ENCODE measurements at places on chromosomes 2 and 18.

DNA sequence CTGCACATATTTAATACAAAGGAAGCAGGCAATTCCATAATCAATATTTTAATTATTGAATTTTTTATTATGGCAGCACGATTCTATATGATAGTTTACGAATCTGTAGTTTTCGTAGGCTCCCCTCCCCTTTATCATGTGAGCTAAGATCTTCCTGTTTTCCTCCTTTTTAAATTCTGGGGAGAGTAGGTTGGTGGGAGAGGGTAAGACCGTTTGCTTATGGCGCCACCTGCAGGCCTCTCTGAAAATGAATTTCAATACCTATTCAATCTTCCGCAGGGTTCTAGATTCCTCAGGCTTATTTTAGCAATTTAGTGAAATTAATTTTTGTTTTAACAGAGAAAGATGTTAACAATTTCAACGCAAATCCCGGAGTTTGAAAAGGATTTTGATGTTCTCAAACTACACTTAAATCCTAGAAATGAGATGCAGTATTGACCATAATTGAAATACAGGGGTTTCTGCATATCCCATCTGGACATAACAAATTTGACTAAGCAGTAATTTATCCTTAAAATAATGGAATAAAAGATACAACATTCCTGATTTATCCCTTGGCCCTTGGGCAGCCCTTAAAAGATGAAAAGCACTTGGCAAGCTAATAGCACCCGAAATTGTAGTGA is 12.8 kb upstream of the GBX2 start:
- peak; percentile 37 for DNase-seq

GRCh38 chr2:98114643-98115330 is 27.8 kb downstream of the VWA3B start:
- no peak for DNase-seq

- DNase-seq = no peak
These were observed 127.4 kb downstream of the NDUFA10 start for GRCh38 chr2:239897596-239898235.

- DNase-seq = no peak
These were observed 109.8 kb upstream of the SIX2 start for GRCh38 chr2:45119038-45119437.

DNA sequence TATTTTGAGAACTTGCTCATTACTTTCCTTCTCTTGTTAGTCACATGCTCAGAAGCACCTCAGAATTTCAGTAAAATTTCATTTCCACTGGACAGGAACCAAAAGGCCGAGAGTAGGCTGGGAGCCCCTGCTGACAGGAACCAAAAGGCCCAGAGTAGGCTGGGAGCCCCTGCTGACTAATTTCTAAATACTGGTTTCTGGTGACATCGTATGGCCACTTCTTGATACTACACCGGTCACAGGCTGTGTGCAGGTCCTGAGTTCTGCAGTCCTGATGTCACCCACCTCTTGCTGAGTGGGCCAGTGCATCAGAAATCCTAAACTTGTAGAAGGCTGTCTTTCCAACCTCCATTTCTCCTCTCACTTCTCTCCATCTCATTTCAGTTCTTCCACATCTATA is 17.7 kb upstream of the EN1 start:
- peak; percentile 16 for DNase-seq

DNA sequence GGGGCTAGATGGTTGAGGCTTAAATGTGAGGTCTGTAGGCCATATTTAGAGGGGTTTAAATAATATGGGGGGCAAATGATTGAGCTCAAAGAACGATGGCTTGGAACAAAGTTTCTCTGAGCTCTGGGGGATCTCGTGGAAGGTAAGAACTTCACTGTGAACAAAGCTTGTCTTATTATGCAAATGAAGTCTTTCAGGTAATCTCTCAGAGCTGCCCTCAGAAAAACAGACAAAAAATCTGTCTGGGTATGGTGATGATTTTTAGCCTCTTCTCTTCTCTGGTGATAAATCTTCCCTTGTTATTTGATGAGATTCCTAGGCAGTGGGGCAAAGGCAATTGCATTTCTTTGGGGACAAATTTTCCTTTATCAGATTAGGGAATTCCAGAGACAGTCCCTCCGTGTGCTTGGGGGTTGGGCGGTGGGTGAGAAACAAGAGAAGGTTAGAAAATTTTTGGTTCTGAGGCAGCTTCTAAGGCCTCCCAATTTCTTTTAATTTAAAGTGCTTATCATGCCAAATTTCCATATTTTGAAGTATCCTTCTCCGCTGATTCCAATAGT is 760.4 kb downstream of the TSN start:
- no peak for DNase-seq

- no peak for DNase-seq
These were observed 149.5 kb downstream of the INO80D start for GRCh38 chr2:205936446-205936845.

DNA sequence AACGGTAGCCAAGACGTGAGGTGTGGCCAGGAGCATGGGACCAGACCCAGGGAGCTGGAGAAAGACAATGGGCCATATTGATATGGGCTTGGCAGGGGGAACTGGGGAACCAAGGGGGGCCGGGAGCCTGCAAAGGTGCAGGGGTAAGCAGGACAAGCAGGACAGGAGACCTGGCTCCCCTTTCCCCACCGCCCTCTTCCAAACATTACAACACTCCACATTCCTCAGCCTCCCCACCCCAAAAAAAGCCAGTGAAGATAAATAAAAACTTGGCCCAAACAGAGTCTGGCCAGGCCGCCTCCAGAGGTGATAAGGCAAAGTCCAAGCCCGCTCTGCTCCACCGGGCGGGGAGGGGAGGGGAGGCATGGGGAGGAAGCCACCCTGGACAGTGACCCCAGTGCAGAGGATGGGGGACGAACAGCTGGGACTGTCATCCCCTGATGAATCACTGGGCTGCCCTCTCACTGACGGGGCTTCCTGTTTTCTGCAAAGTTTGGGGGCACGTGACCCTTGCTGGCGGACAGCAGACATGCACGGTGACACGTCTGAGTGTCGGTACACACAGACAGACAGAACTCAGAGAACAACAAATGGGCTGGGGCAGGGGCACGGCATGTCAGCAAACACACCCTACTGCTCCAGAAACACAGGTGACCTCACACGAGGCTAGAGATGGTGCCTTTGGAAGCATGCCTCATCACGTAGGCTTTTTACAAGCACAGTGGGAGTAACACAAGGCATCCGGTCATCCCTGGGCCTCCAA is 100.2 kb downstream of the TNS1 start:
- no peak for DNase-seq

DNA sequence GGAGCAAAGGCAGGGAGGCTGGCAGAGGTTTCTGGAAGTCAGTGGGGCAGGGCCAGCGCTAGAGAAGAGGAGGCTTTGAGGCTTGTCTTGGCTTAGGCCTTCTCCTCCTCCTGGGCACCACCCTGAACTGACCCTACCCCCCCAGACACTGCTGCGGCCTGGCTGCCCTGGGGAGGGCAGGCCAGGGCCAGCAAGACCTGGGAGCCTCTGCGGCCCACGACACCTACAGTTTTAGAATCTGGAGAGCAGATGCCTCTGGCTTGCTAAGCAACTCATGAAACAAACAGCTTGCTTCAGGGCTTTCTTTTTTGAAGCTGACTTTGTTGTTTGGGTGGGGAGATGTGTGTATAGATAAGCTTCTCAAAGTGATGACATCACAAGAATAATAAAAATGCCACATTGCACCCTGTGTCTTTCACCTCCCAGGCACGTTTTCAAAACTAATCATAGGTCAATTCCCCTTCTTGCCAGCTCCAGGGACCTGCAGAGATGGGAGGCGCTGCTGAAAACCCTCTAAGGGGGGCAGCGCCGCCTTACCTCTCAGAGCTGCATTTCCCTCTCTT is 46.2 kb upstream of the SMAD7 start:
- no peak for DNase-seq

DNA sequence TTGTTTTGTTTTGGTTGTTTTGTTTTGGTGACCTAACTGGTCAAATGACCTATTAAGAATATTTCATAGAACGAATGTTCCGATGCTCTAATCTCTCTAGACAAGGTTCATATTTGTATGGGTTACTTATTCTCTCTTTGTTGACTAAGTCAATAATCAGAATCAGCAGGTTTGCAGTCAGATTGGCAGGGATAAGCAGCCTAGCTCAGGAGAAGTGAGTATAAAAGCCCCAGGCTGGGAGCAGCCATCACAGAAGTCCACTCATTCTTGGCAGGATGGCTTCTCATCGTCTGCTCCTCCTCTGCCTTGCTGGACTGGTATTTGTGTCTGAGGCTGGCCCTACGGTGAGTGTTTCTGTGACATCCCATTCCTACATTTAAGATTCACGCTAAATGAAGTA is at the start of gene TTR:
Gene TTR, plus strand, starts transcription at position 250 of the 400 bp plus-strand sequence. Its CDS starts 26 bp downstream, at position 276.
- DNase-seq = no peak

DNA sequence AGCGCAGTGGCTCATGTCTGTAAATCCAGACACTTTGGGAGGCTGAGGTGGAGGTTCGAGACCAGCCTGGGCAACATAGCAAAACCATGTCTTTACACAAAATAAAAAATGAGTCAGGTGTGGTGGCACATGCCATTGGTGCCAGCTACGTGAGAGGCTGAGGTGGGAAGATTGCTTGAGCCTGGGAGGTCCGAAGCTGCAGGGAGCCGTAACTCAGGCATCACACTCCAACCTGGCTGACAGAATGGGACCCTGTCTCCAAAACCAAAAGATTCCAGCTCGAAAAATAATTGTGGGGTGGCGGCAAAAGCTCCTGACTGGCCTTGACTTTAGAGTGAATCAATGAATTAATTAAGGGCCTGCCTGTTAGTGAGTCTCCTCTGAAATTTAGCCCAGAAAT is 1.2 kb upstream of the ALPP start:
- no peak for DNase-seq

- no peak for DNase-seq
These were observed 32.0 kb downstream of the CENPO start for GRCh38 chr2:24824966-24825882.

- DNase-seq = no peak
These were observed 689 bp upstream of the YWHAQ start for GRCh38 chr2:9631553-9631819.

DNA sequence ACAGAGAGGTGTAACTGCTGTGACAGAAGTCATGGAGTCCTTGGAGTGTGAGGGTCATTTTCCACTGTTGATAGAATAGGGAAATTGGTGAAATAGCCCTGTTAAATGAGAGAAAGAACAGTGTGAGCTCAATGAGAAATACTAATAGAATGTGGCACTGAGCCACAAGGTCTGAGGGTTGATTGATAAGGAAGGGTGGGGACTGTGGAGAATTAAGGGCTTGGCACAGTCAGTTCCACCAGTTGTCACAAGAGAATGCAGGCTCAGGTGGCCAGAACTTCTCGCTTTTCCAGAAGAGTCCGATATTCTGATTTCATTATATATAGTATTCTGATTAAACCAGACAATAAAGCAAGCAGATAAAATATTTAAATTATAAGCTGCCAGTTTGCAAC is 9.1 kb upstream of the IL1RN start:
- DNase-seq = no peak

GRCh38 chr2:166147883-166148282 is 20.1 kb upstream of the SCN1A start:
- no peak for DNase-seq

- peak; percentile 37 for DNase-seq
These were observed at the start of gene ST8SIA3 for GRCh38 chr18:57352271-57352701. Gene ST8SIA3, plus strand, starts transcription at chr18:57352557. Its CDS starts 290 bp downstream, at chr18:57352847.

- DNase-seq = no peak
These were observed 2.9 kb downstream of the RND3 start for GRCh38 chr2:150484461-150485021.

DNA sequence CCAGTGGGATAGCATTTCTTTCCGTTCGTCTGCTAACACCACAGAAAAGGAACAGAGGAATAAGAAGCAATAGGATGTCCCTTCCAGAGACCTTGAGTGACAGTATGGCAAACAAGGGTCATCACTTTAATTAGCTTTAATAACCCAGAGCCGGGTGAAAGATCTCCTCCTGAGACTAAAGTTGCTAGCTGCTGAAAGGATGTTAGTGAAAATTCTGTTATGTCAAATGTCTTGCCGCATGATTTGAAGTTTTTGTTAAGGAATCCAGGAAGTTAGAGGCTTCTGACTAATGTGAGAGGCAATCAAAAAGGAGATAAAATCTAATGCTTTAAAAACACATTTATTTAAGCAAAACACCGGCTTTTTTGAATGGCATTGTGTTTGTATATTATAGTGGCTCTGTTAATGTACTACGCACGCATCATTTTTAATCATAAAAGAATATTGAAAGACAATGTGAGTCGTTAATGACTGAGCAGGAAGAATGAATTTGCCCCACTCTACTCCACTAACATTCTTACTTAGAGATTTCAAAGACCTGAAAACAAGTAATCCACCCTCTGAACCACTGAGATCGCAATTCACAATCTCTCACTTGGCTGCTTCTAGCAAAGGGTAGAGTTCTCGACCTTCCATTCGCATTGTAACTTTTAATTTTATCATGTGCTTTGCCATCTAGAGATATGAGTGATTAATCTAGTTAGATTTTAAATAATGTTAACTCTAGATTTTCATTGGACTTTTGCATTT is 536.6 kb downstream of the LRRTM4 start:
- no peak for DNase-seq

- DNase-seq = no peak
These were observed 127.8 kb downstream of the COPS8 start for GRCh38 chr2:237213315-237214022.

DNA sequence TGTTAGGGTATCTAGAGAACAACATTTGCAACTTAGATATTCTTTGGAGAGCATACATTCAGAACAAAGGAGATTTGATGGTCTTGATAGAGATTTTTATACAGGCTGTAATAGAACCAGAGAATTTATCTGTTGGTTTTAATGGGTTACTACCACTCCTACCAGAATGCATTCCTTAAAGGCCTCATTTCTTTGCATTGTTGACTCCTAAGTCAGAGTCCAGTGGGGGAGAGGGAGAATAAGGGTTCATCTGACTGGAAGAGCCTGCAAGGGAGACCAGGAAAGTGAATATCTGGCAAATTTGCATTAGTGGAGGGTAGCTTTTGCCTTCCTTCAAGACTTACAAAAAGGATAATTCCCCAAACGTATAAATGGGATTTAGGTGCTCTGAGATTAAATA is 29.7 kb downstream of the AGPS start:
- DNase-seq = no peak

- no peak for DNase-seq
These were observed 1.3 kb downstream of the SALL3 start for GRCh38 chr18:78980777-78981380.

GRCh38 chr2:16115881-16116830 is 175.8 kb downstream of the MYCN start:
- DNase-seq = no peak

DNA sequence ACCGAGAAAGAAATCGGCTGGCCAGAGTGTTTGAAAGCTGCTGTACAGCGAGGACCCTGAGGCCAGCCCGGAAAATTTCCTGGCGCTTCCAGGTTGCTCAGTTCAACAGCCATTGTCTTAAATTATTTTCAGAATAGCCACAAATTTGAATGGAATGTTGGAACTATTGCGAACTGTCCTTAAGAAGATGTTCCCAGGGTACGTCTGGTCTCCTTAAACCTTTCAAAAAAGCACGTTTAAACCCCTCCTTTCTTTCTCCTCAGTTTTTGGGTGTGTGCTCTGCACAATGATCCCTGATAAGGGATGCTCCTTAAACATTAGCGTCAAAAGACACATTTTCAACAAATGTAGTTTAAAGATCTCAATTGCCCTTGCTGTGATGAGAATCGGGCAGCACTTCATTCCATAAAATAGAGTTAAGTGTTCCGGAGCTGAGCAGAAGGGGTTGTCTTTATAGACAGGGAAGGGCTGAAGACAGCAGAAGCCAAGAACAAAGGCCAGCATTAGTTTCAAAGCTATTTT is 14.5 kb upstream of the LPIN2 start:
- DNase-seq = no peak
